Cerebellar nuclear complex (tissue), 1 donor: ENCODE measurements at places on chromosomes 16 and 17.

GRCh38 chr17:76160896-76161528, 20.0 kb upstream of the FOXJ1 start:
- no peak for DNase-seq

DNA sequence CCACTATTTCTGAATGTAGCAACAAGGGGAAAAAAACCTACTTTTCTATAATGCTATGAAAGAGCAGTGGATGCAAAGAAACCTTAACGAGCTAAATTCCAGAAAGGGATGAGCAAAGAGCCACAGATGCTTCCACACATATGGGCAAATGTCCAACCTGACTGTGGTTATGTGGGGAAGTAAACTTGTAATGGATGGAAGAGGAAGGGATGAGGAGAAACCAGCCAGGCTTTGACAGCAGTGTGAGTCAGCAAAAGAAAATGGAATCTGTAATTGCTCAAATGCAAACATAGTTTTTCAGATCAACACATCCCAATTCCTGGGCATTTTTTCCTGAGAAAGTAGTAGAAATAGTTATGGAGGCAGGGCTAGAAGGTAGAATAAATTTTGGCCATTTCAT, 204.8 kb upstream of the CPHXL start:
- no peak for DNase-seq

GRCh38 chr16:3038896-3039295, 2.2 kb upstream of the BICDL2 start:
- DNase-seq = no peak

DNA sequence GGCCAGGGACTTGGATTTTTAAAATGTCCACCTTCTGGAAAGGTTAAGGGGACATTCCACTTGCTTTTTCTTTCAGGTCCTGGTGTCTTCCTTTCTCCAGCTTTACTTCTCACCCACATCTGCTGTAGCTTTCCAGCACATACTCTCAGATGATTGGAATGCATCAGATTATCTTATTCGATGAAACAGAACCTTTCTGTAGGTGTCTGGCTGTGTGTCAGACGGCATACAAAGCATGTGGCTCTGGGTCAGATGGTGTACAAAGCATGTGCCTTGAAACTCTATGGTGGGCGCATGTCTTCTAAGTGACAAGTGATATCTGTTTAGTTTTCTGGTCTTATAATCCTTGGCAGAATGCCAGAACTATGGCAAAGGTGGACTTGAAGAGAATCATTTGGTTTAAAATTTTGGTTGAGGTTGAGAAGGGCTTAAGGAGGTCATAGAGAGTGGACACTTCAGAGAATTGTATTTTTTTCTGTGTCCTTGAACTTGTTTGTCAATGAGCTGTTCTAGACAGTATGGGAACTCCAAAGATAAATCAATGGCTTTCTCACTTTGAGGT, 125.3 kb downstream of the FTO start:
- no peak for DNase-seq

GRCh38 chr17:27536781-27537180, 80.5 kb downstream of the KSR1 start:
- no peak for DNase-seq

DNA sequence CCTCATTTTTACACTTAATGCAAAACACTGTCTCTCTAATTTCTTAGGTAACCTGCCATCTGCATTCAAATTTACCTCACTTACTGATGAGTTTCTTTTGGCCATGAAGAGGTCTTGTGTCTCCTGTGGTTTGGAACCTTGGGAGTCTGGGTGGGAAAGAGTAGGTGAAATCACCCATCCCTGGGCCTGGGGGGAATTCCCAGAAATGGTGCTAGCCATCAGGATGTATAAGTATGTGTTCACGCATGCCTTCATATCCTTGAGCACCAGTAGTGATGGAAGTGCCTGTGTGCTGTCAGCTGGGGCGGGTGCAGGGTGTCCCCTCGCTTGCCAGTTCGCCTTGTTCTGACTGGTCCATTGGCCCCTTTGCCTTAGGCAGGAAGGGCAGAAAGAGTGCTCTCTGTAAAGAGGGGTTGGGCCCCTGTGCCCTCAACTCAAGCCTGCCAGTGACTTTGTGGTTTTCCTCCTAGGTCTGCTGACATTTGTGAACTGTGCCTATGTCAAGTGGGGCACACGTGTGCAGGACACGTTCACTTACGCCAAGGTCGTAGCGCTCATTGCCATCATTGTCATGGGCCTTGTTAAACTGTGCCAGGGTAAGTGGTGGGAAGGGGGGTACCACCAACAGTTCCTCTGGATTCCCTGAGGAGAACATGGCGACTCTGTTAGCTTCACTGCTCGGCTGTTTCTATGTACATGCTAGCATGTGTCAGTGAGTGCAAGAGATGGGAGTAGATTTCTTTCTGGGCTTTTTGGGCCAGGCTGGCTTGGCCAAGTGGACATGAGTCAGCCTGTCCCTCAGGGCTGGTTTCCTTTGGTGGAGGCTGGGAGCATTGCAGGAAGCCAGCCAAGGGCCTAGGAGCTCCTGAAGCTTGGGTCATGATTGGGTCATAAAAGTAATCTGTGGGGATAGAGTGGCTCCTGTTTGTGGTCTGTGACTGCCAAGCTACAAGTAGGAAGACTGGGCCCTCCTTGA, 23.2 kb downstream of the SLC7A6OS start:
- DNase-seq = no peak

DNA sequence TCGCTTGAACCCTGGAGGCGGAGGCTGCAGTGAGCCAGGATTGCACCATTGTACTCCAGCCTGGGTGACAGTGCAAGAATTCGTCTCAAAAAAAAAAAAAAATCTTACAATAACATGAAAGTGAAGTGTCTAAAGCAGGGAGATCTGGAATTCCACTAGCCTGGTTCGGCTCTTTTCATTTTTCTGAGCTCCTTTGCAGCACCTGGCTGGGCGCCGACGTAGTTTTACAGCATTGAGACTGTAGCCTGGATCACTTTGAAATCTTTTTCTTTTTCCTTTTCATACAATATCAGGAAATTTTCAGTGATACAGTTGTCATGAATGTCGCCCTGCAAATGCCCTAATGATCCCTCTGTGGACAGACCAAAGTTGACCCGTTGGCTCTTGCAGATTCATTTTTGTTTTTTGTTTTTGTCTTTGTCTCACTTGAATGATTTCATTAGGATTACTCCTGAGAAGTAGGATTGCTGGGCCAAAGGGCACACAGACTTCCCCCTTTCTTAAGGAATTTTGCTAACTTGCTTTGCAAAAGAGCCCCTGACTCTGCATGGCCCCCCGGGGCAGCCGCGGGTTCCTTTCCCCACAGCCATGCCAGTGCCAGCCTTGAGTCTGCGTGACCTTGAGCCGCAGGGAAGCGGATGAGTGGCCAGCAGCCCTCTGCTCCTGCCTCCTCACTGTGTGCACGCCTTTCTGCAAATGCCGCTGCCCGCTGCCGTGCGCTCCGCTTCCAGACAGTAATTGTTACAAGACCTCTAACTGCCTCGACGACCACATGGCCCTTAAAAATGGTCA, 28.0 kb downstream of the CRISPLD2 start:
- no peak for DNase-seq

DNA sequence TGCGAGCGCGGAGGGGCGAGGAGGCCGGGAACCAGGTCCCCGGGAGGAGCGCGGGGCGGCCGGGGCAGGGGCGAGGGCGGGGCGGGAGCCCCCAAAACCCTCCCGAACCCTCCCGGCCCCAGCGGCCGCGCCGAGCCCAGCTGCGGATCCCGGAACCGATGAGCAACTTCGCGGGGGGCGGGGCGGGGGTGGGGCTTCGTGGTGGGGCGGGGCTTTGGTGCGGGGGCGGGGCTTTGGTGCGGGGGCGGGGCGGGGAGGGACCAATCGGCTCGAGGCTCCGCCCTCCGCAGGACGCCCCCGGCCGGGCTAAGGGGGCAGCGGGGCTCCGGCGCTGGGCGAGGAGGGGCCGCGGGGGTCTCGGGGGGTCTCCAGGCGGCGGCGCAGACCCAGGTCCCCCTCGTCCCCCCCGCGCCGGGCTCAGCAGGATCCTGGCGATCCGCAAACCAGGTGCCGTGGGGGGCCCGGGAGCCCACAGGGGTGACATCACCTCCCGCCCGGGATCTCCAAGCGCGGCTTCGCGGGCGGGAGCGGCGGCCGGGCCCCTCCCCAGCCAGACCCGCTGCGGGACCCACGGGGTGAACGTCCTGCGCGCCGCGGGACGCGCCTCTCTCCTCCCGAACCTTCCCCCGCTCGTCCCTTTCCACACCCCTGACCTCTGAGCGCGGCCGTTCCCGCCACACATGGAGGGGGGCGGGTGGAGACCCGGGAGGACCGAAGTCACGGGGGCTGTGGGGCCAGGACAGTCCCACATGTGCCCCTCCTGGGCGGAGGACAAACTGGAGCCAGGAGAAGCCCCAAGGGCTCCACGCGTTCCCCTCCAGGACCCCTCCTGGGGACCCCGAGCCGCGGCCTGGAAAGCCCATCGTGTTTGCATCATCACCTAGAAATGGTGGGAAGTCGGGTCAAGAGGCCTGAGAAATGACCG, at the start of gene ABR:
Gene ABR (minus strand): TSS at position 164 of the 925 bp plus-strand sequence. CDS start 254 bp downstream, outside the sequence.
- DNase-seq = no peak

DNA sequence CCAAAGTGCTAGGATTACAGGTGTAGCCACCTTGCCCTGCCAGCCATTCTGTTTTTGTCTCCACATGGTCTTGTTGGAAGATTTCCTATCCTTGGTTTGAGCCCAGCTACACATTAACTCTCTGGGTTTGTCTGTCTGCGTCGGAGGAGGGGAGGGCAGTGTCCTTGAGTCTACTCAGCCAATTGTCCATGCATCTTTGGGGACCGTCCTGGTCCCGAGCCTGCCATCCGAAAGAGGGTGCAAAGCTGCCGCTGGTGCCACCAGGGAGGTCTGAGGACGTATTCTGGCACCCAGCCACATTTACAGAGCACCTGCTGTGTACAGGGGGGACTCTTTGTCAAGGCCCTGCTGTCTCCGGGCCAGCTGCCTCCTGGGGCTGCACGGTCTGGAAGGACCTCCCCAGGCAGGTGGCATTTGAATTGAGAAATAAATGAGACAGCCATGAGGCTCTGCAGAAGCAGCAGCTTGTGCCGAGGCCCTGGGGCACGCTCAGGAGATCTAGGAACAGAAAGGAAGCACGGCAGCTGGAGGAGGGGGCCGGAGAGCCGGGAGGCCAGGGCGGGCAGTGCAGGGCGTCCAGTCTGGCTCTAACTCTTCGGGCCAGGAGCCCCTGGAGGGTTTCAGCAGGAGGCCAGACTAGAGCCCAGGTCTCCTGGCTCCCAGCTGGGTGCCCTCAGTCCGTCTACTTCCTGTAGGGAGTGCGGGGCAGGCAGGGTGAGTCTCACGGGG, 1.5 kb downstream of the CYBA start:
- DNase-seq = no peak

DNA sequence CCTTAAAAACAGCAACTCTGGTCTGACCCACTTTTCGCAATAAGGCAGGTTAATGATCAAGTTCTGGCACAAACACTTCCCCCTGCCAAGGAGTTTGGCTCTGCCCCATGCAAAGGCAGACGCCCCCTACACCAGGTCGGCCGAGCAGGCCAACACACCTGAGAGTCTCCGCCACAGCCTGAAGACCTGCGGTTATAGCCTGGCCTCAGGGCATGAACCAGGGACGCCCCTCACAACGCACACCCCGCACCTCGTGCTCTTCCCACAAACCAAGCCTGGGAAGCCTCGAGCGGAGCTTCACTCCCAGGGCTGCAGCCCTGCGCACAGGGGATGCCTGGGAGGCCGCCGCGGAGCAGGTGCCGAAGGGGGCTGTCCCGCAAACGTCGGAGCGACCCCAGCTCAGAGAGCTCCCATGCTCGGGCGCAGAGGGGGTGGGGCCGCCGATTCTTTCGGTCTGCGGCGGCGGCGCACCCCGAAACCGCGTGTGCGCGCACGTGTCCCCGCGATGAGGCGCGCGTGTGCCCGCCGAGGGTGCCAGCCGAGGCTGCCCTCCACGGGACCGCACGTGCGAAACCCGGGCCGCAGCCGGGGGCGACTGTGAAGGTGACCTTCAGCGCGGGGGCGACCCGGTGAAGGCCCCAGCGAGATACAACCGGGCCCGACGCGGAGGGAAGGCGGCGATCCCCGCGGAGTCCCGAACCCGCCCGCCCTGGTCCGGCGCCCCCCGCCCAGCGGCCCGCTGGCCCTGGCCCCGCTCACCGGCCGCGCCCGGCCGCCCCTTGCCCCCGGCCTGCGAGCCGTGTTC, 559 bp downstream of the CLUH start:
- no peak for DNase-seq

- no peak for DNase-seq
These were observed 256.9 kb downstream of the C16orf95 start for GRCh38 chr16:87060034-87060986.

GRCh38 chr17:21279198-21279535, 5.3 kb upstream of the MAP2K3 start:
- DNase-seq = no peak
